ENCODE measurements at places on chromosomes 3 and 15.
A peak's percentile ranks its signal among the peaks of the same experiment; 100 is the strongest.

DNA sequence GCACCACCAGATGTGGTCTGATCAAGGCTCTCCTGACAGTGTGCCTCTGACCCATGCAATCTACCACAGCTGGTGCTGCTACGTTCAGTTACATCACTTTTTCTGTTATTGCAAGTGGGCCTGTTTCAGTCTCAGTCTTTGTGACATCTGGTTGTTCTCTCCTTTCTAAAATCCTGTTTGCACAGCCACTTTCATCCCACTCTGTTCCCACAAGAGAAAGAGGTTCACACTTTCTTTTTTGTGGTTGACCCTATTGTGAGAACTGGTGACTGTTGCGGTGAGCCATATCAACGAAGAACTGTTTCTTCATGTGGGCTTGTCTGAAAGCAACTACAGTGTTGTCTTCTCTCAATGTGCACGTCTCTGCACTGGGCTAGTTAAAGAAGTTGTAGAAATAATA, 342.8 kb upstream of the ARPP21 start:
- no peak for DNase-seq

- no peak for DNase-seq
Observed at GRCh38 chr3:134340982-134341365, 33.3 kb downstream of the AMOTL2 start.

GRCh38 chr15:28967066-28967465, 81.3 kb downstream of the APBA2 start:
- DNase-seq = no peak

DNA sequence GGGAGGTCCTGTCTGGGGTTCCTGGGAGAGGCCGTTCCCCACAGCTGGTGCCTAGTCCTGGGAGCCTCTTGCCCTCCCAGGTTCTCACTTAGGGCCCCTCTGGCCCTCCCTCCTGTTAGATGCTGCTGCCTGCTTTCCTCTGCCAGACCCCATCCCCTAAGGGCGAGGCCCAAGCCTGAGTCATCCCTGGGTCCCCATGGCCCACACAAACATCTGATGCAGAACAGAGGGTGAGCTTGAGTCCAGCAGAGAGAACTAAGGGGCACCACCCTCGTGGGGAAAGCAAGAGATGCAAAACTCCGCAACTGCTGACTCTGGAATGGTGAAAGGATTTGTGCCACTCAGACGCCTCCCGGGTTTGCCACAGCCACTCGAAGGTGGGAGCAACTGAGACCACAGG, 58.8 kb upstream of the TRPM1 start:
- DNase-seq = no peak

- no peak for DNase-seq
Observed at GRCh38 chr15:72313448-72313840, 6.5 kb downstream of the CELF6 start.

DNA sequence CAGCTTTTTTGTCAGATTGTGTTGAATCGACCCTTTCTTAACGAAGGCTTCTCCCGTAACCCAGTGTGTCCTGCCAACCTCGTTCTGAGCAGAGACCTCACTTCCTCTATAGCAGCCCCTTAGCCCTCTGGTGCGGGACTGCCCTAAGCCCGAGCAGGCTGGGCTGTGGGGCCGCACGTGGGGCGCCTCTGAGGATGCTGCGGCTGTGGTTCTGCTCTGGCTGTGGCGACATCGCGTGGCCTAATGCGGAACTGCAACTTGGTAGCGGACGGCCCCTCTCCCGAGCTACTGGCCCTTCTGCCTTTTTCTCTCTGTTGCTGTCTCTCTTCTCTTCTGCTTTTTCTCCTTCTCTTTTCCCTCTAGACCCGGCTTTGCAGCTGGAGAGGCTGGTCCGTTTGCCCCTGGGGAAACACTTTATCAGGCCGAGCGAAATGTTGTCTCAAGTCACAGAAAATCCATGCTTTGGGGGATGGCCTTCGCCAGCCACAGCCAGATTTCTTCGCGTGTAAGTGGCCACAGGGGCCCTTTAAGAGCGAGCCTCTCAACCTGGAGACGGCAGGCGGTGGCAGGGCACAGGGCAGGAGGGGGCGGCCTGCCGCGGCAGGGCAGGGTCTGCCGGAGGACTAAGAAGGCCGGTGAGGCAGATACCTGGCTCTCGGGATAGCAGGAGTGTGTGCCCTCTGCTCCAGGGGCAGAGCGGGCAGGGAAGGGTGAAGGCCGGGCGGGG, 19.4 kb upstream of the KIF23 start:
- DNase-seq = peak; percentile 83

GRCh38 chr3:100027321-100027720, 87.0 kb downstream of the FILIP1L start:
- no peak for DNase-seq

GRCh38 chr3:126127452-126127851, 43.5 kb upstream of the SLC41A3 start:
- DNase-seq = no peak

DNA sequence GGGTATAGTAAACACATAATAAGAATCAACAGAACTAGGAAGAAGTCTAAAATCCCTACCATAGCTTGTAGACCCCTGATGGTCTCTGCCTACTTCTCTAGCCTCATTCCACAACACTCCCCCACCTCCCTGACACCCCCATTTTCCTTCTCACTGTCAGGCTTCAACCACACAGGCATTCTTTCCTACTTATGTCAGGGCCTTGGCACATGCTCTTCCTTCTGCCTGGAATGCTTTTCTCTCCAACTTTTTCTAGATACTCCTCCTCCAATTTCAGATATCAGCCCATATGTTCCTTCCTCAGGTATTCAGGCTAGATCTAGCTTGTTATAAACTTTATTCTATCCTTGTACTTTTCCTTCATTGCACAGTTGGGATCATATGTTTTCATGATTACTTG, 106.0 kb upstream of the MRPL3 start:
- DNase-seq = no peak

DNA sequence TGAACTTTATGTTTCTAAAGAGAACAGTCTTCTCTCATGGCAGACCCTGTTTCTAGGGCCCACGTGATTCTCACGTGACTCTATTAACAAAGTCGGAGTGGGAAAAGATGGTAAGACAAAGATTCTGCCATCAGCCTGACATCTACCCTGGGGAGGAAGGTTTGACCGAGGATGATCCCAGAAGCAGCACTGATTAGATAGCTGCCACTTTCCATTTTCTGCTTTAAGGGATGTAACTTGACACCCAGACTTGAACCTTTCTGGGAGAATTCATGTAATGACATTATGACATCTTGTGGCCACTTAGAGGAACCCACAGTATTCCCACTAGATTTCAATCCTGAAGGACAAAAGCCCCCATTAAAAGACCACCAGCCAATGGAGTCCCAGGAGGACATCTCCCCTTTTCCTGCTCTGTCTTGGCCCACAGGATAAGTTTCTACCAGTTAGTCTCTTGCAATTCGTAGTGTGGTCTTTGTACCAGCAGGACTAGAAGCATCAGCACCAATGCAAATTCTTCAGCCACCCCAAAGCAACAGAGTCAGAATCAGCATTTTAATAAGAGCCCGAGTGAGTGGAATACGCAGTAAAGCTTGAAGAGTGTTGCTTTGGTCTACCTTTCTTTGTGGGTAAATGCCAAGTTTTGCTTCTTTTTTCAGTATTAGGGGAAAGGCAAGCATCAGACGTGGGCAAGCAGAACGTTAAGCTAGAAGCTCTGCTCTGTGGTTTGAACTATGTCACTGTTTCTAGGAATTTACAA, 480.5 kb upstream of the PROK2 start:
- DNase-seq = no peak

DNA sequence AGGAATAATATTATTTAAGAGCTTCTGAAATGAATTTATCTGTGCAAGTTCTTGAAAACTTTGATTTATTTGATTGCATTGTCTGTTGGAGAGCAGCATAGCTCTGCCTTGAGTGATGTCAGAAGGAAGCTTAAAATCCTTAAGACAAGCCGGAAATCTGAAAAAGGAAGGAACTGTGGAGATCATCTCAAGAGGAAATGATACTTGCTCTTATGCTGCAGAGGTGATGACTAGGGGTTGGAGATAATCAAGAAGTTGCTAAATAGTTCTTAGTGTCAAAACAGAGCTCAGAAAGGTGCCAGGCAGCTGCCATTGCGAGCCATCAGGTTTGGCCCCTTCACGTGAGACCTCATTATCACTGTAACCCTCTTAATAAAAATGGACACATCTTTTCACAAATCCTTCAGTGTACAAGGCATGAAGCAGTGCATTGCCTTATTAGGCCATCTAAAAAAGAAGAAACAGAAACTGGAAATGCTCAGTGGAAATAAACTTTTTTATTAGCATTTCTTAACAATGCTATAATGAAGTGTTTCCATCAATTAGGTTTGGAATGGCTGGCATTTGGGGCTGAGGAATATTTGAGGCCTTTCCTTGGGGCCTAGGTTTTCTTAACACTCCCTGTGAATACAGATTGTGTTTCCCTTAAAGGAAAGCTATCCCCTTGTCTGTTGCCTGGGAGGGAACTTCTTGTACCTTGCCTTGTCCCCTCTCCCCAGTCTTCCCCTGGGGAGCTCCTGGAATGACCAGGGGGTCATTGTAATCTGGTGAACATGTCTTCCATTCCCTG, 34.5 kb upstream of the VILL start:
- DNase-seq = no peak

DNA sequence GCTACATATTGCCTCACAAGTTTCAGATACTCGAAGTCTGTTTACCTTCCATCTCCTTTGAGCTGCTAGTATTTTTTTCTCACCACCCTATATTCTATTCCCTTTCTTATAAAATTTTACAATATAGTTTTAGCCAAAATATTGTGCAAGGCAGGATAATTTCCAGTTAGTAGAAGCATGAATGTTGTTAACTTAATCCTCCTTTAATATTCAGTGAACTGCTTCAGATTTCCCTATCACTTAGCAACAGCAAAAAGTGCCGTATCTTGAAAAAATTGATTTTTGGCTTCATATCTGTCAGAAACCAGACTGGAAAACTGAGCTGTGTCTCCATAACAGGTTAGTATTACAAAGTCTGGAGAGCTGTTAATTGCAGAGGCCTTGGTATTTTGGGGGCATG, 24.0 kb downstream of the PLSCR4 start:
- DNase-seq = no peak

DNA sequence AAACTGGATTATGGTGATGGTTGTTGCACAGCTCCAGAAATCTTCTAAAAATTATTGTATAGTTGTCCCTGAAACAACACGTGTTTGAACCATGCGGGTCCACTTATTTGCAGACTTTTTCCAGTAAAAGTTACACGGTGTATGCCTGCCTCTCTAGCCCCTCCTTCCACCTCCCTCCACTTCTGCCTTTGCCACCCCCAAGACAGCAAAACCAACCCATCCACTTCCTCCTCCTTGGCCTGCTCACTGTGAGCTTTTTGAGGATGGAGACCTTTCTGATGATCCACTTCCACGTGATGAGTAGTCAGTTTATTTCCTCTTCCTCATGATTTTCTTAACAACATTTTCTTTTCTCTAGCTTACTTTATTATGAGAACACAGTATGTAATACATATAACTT, 5.4 kb downstream of the CYFIP1 start:
- DNase-seq = no peak

DNA sequence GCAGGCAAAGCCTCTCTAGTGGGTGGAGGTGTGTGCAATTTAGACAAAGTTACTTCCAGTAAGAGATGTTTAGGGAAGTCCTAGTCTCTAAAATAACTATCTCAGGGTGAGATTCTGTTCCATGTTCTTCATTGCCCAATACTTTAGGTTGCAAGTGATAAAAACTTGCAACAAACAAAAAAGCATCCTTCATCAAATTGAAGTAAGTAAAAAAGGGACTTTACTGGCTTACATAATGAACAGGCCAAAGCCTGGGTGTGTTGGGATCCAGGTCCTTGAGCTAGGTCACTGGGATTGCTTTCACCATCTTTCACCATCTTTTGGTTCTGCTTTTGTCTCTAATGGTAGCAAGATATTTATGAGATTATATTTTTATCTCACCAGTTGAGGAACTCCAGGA, 38.3 kb downstream of the CX3CR1 start:
- DNase-seq = no peak

GRCh38 chr3:134464064-134464688, 21.6 kb downstream of the ANAPC13 start:
- DNase-seq = peak; percentile 68

- DNase-seq = no peak
Observed at GRCh38 chr15:93694033-93694432, 537.3 kb upstream of the MCTP2 start.

DNA sequence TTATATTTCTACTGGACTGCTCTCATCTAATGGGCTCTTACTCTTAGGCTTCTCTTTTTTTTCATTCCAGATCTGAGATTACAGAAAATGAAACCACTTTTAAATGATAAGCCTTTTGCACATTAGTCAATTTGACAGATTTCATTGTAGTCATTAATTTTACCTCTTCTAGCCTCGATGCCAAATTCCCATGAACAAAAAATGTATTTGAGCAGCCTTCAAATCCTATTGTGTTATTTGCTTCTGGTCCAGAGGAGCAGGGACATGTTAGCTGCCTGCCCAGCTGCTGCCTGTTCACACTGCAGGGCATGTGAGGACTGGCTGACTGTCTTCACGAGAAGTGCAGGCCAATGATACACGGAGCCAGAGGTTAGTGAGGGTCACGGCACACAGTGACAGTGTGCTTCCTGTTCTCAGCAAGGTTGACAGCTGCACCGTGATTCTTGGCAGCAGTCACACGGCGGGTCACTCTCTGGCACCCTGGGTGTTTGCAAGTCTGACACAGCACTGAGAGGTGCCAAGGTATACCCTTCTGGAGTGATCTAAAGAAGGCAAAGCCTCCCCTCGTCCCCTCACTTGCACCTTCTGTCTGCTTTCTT, 40.8 kb downstream of the KAT2B start:
- peak; percentile 38 for DNase-seq

DNA sequence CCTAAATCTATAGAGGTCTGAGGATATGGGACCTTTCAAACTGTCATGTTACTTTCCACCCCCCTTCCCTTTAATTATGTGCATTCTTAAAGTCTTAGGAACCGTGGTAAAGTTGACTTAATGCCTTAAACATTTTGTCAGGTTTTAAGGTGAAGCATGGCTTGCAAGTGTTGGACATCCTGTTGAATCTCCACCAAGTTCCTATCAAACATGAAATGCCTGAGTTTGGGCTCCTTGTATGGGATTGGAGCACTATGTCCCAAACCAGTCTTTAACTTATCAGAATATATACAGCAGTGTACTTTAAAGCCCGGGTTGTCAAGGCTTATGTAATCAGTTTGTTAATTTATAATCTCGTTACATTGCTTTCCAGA, 1.1 kb downstream of the SNRK start:
- no peak for DNase-seq

DNA sequence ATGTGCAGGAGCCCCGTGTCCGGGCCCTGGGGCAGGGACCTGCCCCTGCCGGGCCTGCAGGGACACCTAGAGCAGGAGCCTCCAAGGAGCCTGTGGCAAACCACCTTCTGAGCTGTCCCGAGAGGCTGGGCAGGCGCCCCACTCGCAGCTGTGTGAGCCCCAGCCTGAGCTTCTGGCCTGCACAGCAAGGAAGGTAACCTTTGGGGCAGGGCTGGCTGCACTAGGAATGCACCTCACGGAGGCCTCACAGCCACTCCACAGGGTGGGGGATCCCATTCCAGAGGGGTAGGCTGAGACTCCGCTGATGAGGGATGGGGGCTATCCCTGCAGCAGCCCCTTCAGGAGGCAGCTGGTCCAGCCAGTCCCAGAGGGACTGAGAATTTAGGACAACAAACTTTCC, 68.1 kb downstream of the DNAJB8 start:
- no peak for DNase-seq
